Activated T-cell treated with anti-CD3 and anti-CD28 coated beads, Interleukin-2, amount 50 U/mL, for 72 hours (primary cell): ENCODE measurements at places on chromosomes 16 and 17. TPM values are rescaled to one million over a fixed set of nuclear protein-coding genes. Genes with fewer than 3 reads are reported as not detected.

Gene SLFN14
- total RNA-seq, result not detected

Gene OTOP3
- not detected for total RNA-seq

Gene AMZ2
- total RNA-seq, result 224 TPM

Gene ATAD5
- 34.4 TPM for total RNA-seq

Gene CCL14
- not detected for total RNA-seq

Gene PLEKHH3
- 1.9 TPM for total RNA-seq

Gene TBC1D3I
- 2.5 TPM for total RNA-seq

Gene GNAO1
- 21.0 TPM for total RNA-seq
